ENCODE measurements at places on chromosomes 13 and 19.

DNA sequence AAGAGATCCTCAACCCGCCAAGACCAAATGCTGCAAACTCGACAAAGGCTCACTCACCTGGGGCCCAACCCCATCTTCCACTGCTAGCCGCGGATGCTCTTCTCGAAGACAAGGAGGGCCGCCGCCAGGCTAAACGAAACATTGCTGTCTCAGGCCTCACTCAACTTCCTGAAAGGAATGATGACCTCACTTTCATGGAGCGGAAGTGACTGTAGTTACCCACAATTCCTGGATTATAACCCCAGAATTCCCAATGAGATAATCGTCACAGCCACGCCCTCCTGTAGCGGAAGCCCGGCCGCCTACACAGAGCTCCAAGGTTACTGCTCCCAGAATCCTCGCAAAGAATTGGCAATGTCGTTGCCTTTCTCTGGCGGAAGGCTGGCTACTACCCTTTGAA lies 10.5 kb upstream of the ZNF112 start:
- DNase-seq: no peak

DNA sequence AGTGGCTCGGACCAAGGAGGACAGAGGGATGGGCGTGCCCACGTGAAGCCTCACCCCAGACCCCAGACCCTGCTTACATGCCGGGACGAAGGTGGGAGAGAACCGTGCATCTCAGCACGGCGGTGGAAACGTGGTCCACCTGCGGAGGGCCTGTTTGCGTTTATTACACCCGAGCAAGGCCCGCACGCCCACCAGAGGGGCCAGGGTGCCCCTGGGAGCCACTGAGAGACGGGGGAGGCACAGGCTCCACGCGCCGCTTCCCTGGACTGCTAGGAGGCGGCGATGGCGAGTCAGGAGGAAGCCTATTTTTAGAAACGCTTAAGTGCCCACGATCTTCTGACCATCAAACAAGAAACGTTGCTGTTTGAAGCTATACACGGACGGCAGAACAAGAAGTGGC lies 80.7 kb downstream of the ATP11A start:
- DNase-seq: no peak

DNA sequence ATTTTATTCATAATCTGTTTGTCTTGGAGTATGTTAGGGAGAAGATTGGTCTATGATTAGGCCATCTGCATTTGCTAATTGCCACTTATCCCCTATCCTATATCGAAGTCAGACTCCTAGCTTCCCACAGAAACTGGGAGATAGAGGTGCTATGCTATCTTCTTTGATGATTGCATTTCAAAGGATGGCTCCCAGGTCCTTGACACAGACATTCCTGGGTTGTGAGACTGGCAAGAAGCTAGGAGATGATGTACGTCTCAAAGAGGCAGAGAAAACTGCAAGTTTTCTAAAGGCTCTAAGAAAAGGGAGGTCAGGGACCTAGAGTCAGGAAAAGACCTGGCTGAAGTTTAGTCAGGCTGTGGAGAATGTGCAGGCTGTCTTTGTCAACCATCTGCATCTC lies 1251.9 kb downstream of the PCDH17 start:
- DNase-seq: no peak

GRCh38 chr19:17242431-17243208 lies 3.1 kb downstream of the NR2F6 start:
- DNase-seq: no peak

GRCh38 chr13:41354416-41354815 lies 43.3 kb downstream of the NAA16 start:
- DNase-seq: no peak

DNA sequence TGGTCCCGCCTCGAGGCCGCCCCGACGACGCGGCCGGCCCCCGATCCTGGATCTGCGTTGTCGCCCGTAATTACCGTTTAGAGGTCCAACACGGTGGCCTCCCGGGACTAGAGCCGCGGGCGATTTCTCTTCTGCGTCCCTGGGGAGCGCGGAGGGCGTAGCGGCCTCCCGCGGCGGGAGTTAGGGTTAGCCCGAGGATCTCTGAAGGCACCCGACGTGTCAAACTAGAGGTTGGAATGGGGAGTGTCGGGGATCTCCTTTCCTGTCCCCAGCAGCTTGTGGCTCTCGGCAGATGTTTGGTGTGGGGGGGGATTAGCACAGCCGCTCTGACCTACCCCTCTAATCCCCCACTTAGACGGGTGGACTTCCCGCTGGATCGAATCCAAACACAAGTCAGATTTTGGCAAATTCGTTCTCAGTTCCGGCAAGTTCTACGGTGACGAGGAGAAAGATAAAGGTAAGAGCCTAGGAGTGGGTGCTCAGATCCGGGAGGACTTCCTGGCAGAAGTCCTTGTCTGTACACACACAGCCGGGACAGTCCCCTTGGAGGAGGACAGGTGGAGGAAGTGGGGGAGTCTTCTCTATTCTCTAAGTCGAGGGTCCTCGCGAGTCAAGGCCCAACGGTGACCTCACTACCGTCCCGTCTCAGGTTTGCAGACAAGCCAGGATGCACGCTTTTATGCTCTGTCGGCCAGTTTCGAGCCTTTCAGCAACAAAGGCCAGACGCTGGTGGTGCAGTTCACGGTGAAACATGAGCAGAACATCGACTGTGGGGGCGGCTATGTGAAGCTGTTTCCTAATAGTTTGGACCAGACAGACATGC lies 581 bp downstream of the CALR start:
- no peak for DNase-seq

GRCh38 chr13:33707449-33707848 lies 110.5 kb upstream of the RFC3 start:
- DNase-seq: no peak

DNA sequence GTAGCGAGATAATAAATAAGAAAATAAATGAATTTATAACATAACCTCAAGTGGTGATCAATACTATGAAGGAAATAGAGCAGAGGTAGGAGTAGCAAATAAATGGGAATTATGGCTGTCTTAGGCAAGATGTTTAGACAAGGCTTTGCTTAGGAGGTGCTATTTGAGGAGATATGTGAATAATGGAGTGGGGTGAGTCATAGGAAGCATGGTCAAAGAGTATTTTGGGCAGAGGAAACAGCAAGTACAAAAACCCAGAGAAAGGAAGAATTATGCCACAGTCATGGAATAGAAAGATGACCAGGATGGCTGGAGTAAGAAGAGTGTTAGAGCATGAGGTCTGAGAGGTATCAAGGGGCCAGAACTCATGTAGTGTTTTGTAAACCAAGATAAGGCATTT lies 33.6 kb upstream of the LPAR6 start:
- DNase-seq: no peak

All from posterior cingulate gyrus (tissue), 11 donors.